ENCODE measurements at places on chromosomes 3 and 15. TPM values are rescaled to one million over a fixed set of nuclear protein-coding genes. Genes with fewer than 3 reads are reported as not detected.

The SLC9A9 gene
- 2.8 TPM for total RNA-seq

The GHSR gene
- total RNA-seq, result not detected

The GOLGA8J gene
- not detected for total RNA-seq

The ACKR4 gene
- under 0.01 TPM for total RNA-seq

The ANKUB1 gene
- total RNA-seq, result not detected

The NRG4 gene
- total RNA-seq, result under 0.01 TPM

The TMC3 gene
- total RNA-seq, result not detected

The TAGLN3 gene
- total RNA-seq, result 1.8 TPM

The NCKIPSD gene
- 16.5 TPM for total RNA-seq

The NR1I2 gene
- not detected for total RNA-seq

The CP gene
- not detected for total RNA-seq

The AP3B2 gene
- total RNA-seq, result 0.23 TPM

The C3orf22 gene
- total RNA-seq, result not detected

The GATA2 gene
- 1.5 TPM for total RNA-seq

The TMEM44 gene
- total RNA-seq, result 17.2 TPM

The CLDN1 gene
- 10.4 TPM for total RNA-seq

The KLHL40 gene
- total RNA-seq, result not detected

The CYP19A1 gene
- total RNA-seq, result not detected

The CCDC33 gene
- total RNA-seq, result 0.30 TPM

The ZBED2 gene
- not detected for total RNA-seq

The NR2E3 gene
- total RNA-seq, result under 0.01 TPM

The LEKR1 gene
- 0.59 TPM for total RNA-seq

The TRIM69 gene
- total RNA-seq, result 10.2 TPM

The GOLGA6L6 gene
- not detected for total RNA-seq

The ST3GAL6 gene
- total RNA-seq, result 14.3 TPM

The RBPMS2 gene
- not detected for total RNA-seq

The CCR2 gene
- not detected for total RNA-seq

The ACOX2 gene
- 13.4 TPM for total RNA-seq

The ISLR2 gene
- total RNA-seq, result 0.60 TPM

The ADGRG7 gene
- total RNA-seq, result 0.30 TPM

The PSTPIP1 gene
- total RNA-seq, result not detected

The CNBP gene
- total RNA-seq, result 233 TPM

The OR5K4 gene
- not detected for total RNA-seq

The HIGD2B gene
- total RNA-seq, result not detected

The ERICH6 gene
- total RNA-seq, result not detected

The LRRIQ4 gene
- not detected for total RNA-seq

The TF gene
- under 0.01 TPM for total RNA-seq

The TMEM212 gene
- total RNA-seq, result not detected

The IL17RD gene
- total RNA-seq, result 3.0 TPM

The CDV3 gene
- total RNA-seq, result 177 TPM

The PLA2G4D gene
- total RNA-seq, result not detected

The GOLGA6B gene
- total RNA-seq, result not detected

The RLBP1 gene
- total RNA-seq, result not detected

The GUCA1C gene
- total RNA-seq, result not detected

The GP5 gene
- total RNA-seq, result 0.14 TPM

The ARRDC4 gene
- 11.0 TPM for total RNA-seq

The NEIL1 gene
- 5.5 TPM for total RNA-seq

The PCBP4 gene
- total RNA-seq, result 89.4 TPM

The THPO gene
- not detected for total RNA-seq

The THSD4 gene
- total RNA-seq, result 159 TPM

The CCR4 gene
- total RNA-seq, result under 0.01 TPM

Measured in smooth muscle cell of the umbilical artery (primary cell).